ENCODE measurements at places on chromosomes 11 and 22. TPM values are rescaled to one million over a fixed set of nuclear protein-coding genes. Genes with fewer than 3 reads are reported as not detected.

DNA sequence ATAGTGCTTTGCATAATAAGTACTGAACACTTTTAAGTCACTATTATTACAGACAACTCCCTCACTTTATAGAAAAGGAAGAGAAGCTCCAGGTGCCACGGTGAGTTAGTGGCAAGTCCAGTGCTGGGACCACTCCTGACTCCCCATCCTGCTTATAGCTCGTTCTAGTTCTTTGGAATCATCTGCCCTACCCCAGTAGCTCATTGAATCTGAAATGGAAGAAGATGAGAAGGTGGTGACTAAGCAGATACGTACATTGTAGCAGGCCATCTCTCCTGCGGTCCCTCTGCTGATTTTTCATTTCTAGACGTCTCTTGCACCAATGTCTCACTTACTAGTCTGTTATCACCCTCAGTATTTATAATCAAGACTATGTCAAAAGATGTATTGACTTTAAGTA lies 21.6 kb downstream of the MMP20 start:
- no peak overlapping the region for H3K27ac ChIP-seq
- no peak overlapping the region for H3K4me3 ChIP-seq
- H3K4me1 ChIP-seq, result peaks cover 22% of the 10 kb centered on the region
- no peaks in the 10 kb centered on the region for H3K27me3 ChIP-seq

GRCh38 chr11:108871867-108872266 lies 207.0 kb downstream of the DDX10 start:
- H3K27me3 ChIP-seq, result no peaks in the 10 kb centered on the region
- no peaks in the 10 kb centered on the region for H3K36me3 ChIP-seq
- H3K27ac ChIP-seq, result peak overlapping the region; percentile 100
- no peak overlapping the region for H3K4me3 ChIP-seq
- no peak for DNase-seq

MOV10L1 gene
- total RNA-seq, result 35.4 TPM

- peak overlapping the region; percentile 79 for H3K27ac ChIP-seq
- no peaks in the 10 kb centered on the region for H3K27me3 ChIP-seq
- H3K4me1 ChIP-seq, result peaks cover 67% of the 10 kb centered on the region
- H3K4me3 ChIP-seq, result no peak overlapping the region
Measured at GRCh38 chr11:75337195-75337654, 14.2 kb downstream of the ARRB1 start.

- H3K27ac ChIP-seq, result no peak overlapping the region
- H3K36me3 ChIP-seq, result no peaks in the 10 kb centered on the region
- no peaks in the 10 kb centered on the region for H3K4me1 ChIP-seq
Measured at GRCh38 chr11:64157631-64158394, 8.1 kb downstream of the MACROD1 start.

MIOX gene
- not detected for total RNA-seq

FAM111B gene
- total RNA-seq, result 17.4 TPM

PKNOX2 gene
- total RNA-seq, result 0.11 TPM

APOBEC3H gene
- total RNA-seq, result not detected

DNA sequence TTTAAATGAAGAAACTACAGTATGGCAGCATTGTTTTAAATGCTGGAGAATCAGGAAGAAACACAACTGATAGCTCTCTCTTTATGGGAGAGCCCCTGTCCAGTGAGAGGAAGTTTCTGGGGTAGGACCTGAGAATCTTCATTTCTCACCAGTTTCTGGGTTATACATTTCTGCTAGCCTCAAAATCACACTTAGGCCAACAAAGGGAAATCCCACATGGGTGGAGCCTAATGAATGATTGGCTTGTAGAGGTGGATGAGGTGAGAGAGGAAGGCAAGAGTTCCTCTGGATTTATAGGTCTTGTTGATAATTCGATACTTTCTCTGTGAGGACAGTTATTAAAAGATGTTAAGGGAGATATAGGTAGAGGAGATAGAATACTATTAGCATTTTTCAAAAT lies 1397.3 kb upstream of the TENM4 start:
- no peak for DNase-seq
- no peak overlapping the region for H3K27ac ChIP-seq
- peaks cover 2% of the 10 kb centered on the region for H3K4me1 ChIP-seq
- H3K4me3 ChIP-seq, result no peak overlapping the region
- H3K36me3 ChIP-seq, result no peaks in the 10 kb centered on the region

KRTAP5-2 gene
- not detected for total RNA-seq

DNA sequence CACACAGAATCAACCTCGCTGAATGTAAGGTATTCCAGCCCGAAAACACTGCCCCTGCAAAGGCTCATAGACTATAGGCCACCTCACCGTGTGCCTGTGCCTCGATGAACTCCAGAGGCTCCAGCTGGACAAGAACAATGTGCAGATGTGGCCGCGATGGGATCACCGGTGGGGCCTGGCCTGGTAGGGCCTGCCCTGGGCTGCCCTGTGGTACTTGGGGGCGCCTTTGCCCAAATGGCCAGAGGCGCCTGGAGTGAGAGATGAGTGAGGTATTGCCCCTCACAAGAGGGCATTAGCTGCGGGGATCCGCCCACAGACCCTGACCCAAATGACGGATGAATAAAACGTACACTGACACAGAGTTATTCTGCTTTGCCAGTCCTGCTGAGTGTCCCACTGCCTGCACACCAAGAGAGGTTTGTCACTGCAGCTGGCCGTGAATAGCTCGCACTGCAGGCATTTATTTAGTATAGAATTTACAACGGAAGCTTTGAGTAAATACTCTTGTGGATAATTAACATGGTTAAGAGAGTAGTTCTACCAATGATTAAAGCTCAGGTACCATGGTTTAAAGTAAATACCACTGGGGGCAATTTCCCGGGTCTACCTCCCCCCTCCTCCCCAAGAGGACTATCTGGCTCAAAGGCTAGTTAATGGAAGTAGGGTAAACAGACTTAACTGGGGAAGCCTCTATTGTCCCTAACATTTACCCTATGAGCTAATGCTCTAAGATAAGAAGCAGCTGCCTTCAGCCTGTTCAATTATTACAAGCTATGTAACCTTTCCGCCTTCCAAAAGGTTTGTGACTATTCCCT lies 101.1 kb upstream of the IGLL5 start:
- H3K4me1 ChIP-seq, result no peaks in the 10 kb centered on the region
- H3K36me3 ChIP-seq, result no peaks in the 10 kb centered on the region

GRCh38 chr11:16841984-16842383 lies 103.5 kb downstream of the C11orf58 start:
- no peaks in the 10 kb centered on the region for H3K36me3 ChIP-seq
- no peaks in the 10 kb centered on the region for H3K4me1 ChIP-seq
- no peak overlapping the region for H3K4me3 ChIP-seq
- no peak overlapping the region for H3K27ac ChIP-seq

SYT8 gene
- not detected for total RNA-seq

DNA sequence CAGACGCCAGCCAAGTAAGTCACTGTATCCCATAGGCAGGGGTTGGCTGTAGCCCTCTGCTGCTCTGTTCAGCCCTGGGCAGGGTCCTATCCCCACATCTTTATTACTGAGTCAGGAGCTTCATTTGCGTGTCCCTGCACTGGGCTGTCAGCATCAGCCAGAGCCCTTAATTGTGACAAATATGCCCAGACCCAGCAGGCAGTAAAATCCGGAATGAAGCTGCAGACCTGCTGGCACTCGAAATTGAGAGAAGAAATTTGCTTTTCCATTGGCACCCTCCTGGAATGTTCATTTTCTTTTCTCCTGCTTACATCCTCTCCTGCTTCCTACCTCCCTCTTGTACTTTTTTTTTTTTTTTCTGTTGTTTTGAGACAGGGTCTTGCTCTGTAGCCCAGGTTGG lies 43.8 kb downstream of the CEP164 start:
- no peak overlapping the region for H3K27ac ChIP-seq
- no peaks in the 10 kb centered on the region for H3K27me3 ChIP-seq
- H3K36me3 ChIP-seq, result peaks cover 10% of the 10 kb centered on the region
- H3K4me3 ChIP-seq, result no peak overlapping the region

DNA sequence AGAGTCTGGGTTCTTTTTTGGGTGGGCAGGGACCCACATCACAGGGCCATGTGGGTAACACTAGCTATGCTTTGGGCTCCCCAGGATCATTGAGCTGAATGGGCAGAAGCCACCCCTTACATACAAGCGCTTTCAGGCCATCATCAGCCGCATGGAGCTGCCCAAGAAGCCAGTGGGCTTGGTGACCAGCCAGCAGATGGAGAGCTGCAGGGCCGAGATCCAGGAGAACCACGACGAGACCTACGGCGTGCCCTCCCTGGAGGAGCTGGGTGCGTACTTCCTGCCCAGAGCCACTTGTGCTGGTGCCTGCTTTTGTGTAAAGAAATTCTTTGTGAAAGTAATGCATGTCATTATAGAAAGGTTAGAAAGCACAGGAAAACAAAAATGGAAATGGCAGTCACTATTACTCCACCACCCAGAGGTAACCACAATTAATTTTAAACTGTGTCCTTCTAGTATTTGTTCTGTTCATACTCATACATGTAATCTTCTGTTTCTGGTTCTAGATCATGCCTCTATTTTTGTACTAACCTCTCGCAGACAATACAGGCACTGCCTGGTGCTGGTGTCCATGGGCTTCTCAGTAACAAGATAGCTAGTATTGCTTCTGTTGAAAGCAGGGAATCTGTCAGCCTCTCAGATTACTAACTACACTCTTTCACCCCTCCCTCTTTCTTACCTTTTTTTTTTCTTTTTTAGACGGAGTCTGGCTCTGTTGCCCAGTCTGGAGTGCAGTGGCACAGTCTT lies 13.7 kb downstream of the CRY2 start:
- H3K27ac ChIP-seq, result no peak overlapping the region
- peaks cover 28% of the 10 kb centered on the region for H3K4me1 ChIP-seq
- no peak overlapping the region for H3K4me3 ChIP-seq

DNA sequence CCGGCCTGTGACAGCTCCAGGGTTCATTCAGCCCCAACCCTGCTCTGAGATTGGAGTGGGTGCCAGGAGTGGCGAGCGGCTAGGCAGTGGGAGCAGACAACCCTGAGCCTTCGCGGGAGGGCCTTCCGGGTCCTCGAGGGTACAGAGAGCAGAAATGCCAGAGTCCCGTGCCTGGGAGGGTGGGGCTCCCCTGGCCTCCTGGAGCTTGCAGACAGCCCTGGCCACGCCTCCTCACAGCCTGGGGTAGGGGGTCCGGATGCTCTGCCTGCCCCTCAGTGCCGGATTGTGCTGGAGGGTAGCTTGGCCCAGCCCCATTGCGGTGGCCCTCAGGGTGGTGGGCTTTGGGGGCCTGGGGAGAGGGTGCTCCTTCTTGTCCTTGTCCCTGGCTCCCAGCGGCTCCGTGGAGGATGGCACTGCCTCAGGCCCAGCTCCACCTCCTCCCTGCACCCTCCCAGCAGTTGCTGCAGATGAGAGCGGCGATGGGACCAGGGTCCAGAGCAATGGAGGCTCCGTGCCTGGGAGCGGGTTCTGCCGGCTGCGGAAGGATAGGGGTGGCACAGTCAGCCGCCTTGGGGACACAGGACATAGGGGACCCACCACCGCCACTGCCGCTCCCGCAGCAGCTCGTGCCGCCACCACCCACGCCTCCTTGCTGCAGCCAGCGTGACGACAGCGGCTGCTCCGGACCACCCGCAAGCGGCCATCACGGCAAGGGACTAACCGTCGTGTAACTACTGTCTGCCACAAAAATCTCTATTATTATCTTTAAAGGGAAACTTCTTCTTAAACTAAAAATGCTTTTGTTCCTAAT lies 34.9 kb upstream of the OR10G7 start:
- no peak overlapping the region for H3K27ac ChIP-seq
- no peaks in the 10 kb centered on the region for H3K36me3 ChIP-seq
- peaks cover 9% of the 10 kb centered on the region for H3K27me3 ChIP-seq
- peak overlapping the region; percentile 23 for H3K4me3 ChIP-seq
- peaks cover 8% of the 10 kb centered on the region for H3K4me1 ChIP-seq

- peaks cover 43% of the 10 kb centered on the region for H3K4me1 ChIP-seq
- H3K27ac ChIP-seq, result peak overlapping the region; percentile 99
- no peak for DNase-seq
- no peaks in the 10 kb centered on the region for H3K27me3 ChIP-seq
Measured at GRCh38 chr22:24209687-24210086, 28.4 kb downstream of the SUSD2 start.

Measured in endothelial cell of umbilical vein (primary cell).